ENCODE measurements at places on chromosomes 7 and 10. TPM values are rescaled to one million over a fixed set of nuclear protein-coding genes. Genes with fewer than 3 reads are reported as not detected.

DNA sequence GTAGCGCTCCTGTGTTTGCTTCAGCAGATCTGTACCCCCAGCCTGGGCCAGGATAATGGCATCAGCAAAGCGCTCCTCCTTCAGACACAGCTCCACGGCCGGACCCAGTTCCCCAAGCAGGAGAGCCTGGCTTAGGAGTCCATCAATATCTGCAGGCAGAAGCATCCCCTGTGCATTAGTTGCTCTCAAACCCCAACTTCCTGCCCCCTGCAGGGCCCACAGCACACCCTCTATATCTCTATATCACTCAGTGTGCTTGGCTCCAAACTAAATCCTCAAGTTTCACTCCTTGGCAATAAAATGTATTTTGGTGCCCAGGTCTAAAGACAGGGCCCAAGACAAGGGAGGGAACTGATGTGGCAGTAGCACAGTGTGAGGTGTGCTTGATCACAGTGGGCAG is 21.6 kb downstream of the SEC31B start:
- no peak overlapping the region for H3K4me3 ChIP-seq
- H3K4me1 ChIP-seq: no peaks in the 10 kb centered on the region
- no peaks in the 10 kb centered on the region for H3K27me3 ChIP-seq

- H3K36me3 ChIP-seq: no peaks in the 10 kb centered on the region
- peaks cover 13% of the 10 kb centered on the region for H3K4me1 ChIP-seq
- DNase-seq: no peak
- H3K4me3 ChIP-seq: peak overlapping the region; percentile 36
- H3K27ac ChIP-seq: peak overlapping the region; percentile 89
Observed at GRCh38 chr7:135147341-135147898, 452 bp upstream of the TMEM140 start.

GRCh38 chr10:133160826-133161471 is 930 bp downstream of the KNDC1 start:
- H3K36me3 ChIP-seq: no peaks in the 10 kb centered on the region
- H3K4me3 ChIP-seq: peak overlapping the region; percentile 52
- peaks cover 9% of the 10 kb centered on the region for H3K4me1 ChIP-seq
- no peak for DNase-seq
- peak overlapping the region; percentile 82 for H3K27ac ChIP-seq

The ANK3 gene
- 36.5 TPM for total RNA-seq

The LOXL4 gene
- total RNA-seq: 5.5 TPM

The SPDYE2B gene
- not detected for total RNA-seq

The PHF14 gene
- total RNA-seq: 41.8 TPM
